Pulmonary artery endothelial cell (primary cell): ENCODE measurements at places on chromosomes 2 and 18.

DNA sequence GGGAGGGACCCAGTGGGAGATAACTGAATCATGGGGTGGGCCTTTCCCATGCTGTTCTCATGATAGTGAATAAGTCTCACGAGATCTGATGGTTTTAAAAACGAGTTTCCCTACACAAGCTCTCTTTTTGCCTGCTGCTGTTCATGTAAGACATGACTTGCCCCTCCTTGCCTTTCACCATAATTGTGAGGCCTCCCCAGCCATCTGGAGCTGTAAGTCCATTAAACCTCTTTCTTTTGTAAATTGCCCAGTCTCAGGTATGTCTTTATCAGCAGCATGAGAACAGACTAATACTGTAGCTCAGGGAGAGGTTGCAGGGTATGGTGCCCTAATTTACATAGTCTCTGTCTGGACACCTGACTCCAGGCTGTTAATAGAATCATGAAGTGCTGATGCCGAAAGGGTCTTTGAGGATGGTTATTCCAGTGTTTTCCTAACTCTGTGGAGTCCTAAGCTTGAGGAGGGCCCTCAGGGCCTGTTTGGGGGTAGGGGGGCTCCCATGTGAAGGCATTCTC lies 343.2 kb downstream of the ALK start:
- no peak for DNase-seq

GRCh38 chr18:44474067-44474411 lies 206.6 kb upstream of the SETBP1 start:
- no peak for DNase-seq

DNA sequence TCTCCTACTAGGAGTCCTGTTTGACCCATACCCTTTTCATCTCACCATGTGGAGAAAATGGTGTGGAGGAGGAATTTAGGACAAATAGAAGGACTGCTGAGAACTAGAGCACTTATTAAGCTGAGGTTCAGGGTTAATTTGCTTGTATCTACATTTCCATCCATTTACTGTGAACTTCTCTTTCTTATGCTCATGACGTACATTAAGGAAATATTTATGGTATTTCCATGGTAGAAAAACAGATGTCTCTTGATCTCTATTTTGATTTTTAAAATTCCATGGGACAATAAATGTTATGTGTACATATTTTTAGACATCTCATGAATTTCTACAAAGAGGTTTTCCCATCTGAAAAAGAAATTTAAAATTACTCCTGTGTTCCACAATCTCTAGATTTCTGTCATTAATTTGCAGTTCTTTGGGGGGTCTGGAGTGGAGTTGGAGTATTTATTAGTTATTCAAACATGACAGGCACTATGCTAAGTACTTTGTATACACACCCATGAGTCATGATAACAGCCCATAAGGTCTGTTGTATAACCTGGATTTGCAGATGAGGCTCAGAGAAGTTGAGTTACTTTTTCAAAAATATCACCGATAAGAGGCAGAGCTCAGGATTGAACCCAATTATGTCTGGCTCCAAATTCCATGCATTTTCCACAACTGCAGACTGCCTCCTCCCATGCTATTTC lies 112.6 kb downstream of the COPS8 start:
- no peak for DNase-seq

- DNase-seq, result no peak
These were observed 46.8 kb upstream of the PTMA start for GRCh38 chr2:231661422-231662027.

DNA sequence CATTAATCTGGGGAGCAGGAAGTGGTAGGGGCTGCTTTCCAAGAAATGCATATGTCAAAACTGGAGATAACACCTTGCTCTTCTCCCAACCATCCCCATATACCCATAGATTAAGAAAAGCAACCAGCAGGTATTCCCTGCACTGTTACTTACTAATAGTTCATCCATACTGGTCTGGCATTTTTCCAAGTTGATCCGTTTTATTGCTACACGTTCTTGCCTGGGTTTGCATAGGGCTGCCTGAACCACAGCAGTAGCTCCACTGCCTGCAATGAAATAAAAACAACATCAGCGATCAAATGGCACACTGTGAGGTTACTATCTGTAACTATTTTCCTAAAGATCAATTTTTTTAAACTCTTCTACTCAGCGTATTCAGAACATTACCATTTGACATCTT lies 65.6 kb downstream of the STK39 start:
- DNase-seq, result no peak

DNA sequence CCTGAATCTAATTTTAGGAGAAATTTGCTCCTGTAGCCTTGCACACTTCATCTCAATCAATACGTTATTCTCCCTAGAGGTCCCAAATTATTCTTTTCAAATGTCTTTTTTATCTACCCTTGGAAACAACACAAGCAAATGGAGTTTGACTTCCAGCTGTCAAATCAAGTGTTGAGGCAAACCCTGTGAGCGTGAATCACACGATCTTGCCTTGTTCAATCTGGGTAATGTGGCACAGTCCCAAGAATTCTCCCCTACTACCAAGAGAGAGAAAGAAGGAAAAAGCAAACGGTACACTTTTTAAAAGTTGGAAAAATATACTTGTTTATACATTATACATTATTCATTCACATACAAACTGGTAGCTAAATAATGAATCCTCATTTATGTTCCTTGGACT lies 2035.3 kb upstream of the CELF4 start:
- DNase-seq, result no peak

GRCh38 chr2:215397632-215398341 lies 38.1 kb downstream of the FN1 start:
- no peak for DNase-seq
